ENCODE measurements at places on chromosomes 2 and 18.

- DNase-seq = no peak
Observed at GRCh38 chr2:151845884-151846283, 17.7 kb upstream of the ARL5A start.

DNA sequence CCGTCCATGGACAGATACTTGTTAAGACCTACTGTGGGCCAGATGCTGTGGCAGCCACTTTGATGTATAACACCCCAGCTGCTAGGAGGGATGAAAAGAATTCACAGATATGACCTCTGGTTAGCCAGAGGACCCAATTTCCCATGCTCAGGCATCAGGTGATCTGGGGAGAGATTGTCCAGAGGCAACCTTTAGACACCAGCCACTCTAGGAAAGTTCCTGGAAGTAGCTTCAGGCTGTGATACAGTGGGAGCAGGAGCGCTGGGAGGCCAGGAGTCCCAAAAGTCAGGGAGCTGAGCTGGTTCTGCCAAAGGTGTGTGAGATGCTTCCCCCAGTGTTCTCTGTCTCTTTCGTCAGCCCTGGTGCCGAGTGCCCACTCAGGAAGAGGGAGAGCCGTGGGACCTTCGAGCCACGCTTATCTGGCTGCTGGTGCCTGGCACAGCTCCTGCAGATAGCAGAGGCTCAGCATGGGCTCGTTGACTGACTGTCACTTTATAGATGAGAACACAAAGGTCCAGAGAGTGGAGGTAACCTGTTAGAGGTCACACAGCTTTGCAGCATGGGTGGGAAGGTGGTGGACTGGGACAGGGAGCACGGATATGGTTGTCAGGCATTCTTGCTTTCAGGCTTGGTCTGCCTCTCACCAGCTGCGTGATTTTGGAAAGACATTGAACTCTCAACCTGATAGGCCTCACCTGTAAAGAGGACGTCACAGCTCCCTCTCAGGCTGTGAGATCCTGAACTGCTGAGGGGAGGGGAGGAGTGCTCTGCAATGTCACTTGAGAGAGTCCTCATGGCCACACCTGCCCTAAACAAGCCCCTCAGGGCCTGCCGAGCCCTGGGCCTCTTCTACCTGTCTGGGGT, 7.8 kb upstream of the RALB start:
- DNase-seq = no peak

DNA sequence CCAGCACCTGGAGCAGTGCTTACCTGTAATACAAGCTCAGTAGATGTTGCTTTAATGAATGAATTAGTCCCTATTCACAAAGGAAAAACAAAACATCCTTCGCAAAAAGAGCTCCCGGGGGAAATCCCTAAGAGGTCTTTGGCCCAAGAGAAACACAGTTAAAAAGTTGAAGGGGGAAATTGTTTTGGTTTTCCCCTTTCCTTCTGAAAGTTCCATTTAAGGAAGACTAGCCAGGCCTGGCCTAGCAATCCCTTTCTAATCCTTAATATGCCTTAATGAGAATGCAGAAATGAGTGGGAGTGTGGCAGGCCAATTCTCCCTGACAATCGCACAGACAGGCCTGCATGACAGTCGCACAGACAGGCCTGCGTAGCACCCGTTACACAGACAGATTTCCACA, 33.5 kb upstream of the REL start:
- DNase-seq = no peak

- DNase-seq = no peak
Observed at GRCh38 chr2:7471185-7471584, 554.0 kb downstream of the RNF144A start.

DNA sequence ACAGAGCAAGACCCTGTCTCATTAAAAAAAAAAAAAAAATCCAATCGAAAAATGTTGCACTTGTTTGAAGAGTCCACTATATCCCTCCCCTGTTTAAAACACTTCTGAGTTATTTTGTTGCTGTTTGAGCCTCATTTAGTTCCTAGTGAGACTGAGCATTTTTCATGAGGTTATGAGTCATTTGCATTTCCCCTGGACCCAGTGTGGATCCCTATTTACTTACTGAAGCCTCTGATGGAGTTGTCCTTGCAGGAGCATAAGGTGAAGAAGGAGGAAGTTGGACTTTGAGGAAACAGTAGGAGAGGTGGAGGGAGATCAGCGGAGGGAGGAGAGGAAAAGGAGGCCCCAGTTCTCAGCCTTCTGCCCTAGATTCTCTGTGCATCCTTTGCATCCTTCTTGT, 5.1 kb downstream of the CXCR1 start:
- DNase-seq = no peak

- no peak for DNase-seq
Observed at GRCh38 chr2:170088776-170089175, 89.2 kb upstream of the MYO3B start.

DNA sequence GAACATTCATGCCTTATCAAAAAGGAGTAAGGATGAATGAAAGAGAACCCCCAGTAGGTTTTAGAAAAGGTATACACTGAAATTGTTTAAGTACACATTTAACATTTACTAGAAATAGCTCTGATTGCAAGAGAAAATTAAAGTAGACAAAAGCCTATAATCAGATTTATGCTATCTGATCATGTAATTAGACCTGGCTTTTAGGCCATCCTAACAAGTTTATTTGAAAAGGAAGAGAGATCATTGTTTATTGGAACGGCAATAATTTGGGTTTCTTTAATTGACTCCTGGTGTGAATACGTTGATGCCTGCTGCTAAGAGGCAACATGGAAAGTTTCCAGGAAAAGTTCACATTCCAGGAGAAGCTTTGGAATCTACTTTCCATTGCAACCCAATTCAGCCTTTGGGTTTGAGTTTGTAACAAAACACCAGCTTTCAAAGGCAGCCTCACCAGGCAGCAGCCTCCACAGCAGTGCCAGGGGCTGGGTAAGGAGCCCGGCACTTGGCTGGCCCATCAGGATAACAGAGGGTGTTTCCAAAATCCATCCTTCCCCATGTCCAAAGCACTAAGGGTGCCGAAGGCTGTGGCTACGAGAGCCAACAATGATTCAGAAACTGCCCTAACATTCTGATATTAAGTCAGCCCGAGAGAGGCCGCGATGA, 18.0 kb downstream of the FZD7 start:
- DNase-seq = no peak

DNA sequence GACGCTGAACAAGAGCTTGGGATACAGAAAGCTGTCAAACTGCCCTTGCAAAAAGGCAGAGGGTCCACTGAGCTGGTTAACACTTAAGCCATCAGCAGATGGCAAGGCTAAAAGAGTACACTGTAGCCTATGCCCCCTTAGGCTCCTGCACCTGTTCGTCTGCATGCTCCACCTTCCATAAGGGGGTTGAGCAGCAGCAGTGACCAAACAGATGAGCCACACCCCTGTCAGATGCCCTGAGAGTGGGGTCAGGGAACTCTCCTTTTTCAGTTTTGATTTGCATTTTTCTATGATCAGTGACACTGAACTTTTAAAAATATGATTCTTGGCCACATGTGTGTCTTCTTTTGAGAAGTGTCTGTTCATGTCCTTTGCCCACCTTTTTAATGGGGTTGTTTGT, 402.5 kb upstream of the FAM98A start:
- DNase-seq = no peak

DNA sequence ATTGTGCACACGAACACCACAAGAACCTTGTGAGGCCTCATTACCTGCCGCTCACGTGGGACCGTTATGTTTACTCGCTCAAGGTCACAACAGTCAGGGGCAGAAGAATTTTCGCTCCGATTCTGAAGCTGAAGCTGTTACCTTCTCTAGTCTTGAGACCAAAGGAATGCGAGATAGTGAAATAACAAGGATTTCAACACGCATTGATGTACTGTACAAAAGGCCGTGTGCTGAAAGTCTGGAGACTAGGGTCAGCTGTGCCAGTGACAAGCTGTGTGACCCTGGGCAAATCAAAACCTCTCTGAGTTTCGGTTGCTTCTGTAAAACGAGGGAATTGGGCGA, 583 bp downstream of the NEMP2 start:
- DNase-seq = no peak

DNA sequence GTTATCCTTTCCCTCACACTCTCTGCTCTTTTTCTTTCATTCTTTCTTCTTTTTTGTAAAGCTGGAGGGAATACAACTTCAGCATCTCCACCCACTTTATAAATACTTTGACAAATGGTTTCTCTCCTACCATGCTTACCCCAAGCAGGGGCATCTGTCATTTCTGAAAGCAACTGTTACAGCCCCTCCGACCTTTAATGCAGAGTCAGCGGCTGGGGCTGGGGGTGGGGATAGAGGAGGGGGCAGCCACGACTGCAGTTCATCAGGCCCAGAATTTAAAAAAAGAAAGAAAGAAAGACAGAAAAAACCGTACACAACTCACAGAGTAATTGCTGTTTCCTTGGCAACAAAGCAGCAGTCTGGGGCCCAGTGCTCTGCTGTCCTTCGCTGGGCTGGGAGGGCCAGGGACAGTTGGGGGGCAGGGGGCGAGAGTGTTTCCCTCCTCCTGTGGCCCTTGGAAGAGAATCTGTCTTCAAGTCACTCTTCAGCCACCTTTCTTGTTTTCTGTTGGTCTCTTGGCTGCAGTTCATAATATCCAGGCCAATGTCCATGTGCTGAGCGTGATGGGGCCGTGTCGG, 53.8 kb downstream of the CELF4 start:
- no peak for DNase-seq

- DNase-seq = no peak
Observed at GRCh38 chr18:76621226-76621625, 126.2 kb upstream of the ZNF516 start.

DNA sequence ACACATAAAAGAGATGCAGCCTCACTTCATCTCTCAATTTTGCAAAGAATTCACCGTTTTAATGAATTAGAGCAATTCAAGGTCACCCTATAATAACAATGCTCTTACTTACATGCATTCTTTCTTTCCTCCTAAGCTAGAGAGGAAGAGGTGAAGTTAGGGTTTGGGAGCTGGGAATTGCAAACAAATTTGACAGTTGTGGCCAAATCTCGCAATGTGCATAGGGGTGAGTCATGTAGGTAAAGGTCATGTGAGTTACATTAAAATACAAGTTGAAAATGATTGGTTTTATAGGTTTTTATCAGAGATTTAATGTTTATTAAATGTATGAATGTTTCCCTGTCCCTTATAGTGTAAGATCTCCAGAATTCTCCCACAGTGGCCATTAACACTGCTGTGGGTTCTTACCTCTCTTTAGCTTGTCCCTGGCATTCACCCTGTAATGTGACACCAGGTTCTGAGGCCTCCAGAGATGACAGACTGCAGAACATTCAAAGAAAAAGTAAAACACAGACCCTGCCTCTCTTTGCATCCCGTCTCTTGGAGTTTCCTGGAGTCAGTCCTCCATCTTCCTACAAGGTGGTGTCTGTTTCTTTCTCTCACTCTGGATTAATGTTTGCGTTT, 53.7 kb upstream of the LGALSL start:
- no peak for DNase-seq

DNA sequence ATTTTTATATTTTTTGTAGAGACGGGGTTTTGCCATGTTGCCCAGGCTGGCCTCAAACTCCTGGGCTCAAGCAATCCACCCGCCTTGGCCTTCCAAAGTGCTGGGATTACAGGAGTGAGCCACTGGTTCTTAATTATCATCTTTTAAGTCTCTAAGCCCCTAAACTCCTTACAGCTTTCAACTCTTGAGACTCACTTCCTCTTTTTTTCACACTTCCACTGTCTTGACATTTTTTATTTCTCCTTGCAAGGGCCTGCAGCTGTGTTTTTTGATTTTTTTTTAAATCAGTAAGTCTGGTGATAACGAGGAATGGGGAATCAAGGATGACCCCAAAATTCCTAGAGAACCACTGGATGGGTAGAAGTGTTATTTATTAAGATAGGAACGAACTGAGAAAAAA, 8.6 kb upstream of the ABCB11 start:
- no peak for DNase-seq

GRCh38 chr2:37527361-37527760, 144.1 kb downstream of the CDC42EP3 start:
- DNase-seq = no peak

DNA sequence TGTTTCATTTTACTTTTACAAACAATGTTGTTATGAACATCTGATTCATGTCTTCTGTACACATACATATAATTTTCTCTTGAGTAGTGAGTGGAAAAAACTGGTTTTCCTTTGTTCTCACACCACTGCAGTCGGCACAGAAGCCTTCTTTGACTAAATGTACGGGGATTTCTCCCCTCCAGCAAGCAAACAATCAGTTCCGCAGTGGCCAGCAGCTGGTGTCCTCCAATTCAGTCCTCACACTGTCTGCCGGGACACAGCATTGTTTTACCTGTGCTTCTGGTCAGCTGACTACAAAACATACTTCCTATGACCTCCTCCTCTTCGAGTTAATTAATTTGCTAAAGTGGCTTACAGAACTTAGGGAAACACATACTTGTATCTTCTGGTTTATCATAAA, 202.8 kb downstream of the WDR7 start:
- no peak for DNase-seq

- no peak for DNase-seq
Observed at GRCh38 chr18:62327977-62328376, 2.9 kb downstream of the TNFRSF11A start.
